Inflammatory macrophage (primary cell): ENCODE measurements at places on chromosomes 6 and 20.

GRCh38 chr6:93749191-93749590 lies 329.8 kb upstream of the EPHA7 start:
- no peak for DNase-seq

DNA sequence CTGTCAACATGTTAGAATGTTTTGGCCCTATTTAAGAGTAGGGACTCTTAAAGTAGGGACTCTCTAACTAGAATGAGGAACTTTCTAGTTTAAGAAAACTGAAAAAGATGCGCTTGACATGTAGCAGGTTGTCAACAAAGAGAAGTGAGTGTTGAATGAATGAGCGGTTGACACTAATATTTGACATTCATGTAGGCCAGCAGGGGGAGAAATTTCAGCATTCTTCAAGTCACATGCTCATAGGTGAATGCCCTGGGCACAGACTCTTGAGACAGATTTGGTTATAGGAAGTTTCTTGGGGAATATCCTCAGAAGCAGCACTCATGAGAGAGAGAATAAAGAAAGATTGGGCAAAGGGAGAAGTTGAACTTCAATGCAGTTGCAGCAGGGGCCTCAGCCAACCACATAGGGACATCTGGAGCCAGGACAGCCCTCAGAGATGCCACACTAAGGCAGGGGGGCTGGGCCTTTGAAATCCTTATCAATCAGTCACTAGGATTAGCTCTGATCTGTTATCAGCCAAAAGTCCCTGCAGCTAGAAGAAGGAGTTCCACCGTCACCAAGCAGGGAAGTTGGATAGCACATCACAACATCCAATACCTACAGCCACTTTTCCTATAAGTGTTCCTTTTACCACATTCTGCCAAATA lies 145.1 kb upstream of the FKBP1C start:
- no peak for DNase-seq

- no peak for DNase-seq
Measured at GRCh38 chr6:51292659-51293058, 474.0 kb downstream of the TFAP2B start.

GRCh38 chr20:39812116-39812515 lies 850.0 kb downstream of the DHX35 start:
- no peak for DNase-seq

DNA sequence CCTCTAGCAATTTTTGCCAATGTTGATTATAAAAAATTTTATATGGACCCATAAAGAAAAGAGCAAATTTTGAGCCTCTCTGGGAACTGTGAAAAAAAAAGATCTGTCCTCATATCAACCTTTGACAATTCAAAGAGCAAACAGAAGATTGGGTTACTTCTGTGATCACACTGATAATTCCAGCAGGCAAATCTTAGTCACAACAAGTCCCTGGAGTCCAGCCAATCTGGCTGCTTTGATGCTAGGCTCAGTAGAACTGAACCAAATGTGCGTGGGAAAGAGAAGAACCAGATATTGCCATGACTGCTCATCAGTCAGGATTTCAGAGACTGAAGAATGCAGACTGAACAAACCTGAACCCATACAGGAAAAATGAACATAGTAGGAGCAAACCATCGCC lies 438.4 kb upstream of the FLRT3 start:
- no peak for DNase-seq
